ENCODE measurements at places on chromosomes 3 and 15.

DNA sequence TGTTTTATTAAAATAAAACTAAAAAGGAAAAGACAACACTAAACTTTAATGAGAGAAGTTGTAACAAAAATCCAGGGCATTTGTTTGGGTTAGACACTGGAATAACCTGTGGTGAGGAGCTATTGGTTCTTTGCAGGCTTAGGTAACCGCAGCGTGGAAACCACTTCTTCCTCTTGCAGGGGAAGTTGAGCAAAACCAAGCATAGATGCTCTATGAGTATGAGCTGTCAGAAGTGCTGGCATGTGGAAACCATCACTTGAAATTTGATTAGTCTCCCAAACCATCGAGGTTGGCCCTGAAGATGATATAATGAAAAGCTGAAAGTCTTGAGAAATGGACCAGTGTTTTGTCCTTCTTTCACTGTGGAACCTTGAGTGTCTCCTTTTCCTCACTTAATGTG is 127.1 kb upstream of the RBMS3 start:
- DNase-seq, result peak; percentile 1

DNA sequence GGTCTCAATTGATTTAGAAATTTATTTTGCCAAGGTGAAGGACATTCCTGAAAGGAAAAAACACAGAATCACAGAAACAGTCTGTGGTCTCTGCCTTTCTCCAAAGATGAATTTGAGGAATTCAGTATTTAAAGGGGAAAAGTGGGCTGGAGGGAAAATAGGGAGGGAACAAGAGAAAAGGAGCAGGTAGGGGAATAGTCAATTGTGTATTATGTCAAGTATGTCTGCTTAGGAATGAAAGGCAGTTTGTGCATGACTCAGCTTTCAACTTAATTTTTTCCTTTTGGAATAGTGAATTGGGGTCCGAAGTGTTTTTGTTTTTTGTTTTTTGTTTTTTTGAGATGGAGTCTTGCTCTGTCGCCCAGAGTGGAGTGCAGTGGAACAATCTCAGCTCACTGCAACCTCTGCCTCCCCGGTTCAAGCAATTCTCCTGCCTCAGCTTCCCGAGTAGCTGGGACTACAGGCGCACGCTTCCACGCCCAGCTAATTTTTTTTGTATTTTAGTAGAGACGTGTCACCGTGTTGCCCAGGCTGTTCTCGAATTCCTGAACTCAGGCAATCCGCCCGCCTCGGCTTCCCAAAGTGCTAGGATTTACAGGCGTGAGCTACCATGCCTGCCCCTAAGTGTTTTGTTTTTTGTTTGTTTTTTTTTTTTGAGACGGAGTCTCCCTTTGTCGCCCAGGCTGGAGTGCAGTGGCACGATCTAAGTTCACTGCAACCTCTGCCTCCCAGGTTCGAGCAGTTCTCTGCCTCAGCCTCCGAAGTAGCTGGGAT is 74.1 kb upstream of the MAP4 start:
- DNase-seq, result no peak

- DNase-seq, result no peak
Observed at GRCh38 chr3:101859882-101860448, 10.7 kb downstream of the NFKBIZ start.

GRCh38 chr3:142850395-142851023 is 38.4 kb downstream of the PCOLCE2 start:
- DNase-seq, result no peak

DNA sequence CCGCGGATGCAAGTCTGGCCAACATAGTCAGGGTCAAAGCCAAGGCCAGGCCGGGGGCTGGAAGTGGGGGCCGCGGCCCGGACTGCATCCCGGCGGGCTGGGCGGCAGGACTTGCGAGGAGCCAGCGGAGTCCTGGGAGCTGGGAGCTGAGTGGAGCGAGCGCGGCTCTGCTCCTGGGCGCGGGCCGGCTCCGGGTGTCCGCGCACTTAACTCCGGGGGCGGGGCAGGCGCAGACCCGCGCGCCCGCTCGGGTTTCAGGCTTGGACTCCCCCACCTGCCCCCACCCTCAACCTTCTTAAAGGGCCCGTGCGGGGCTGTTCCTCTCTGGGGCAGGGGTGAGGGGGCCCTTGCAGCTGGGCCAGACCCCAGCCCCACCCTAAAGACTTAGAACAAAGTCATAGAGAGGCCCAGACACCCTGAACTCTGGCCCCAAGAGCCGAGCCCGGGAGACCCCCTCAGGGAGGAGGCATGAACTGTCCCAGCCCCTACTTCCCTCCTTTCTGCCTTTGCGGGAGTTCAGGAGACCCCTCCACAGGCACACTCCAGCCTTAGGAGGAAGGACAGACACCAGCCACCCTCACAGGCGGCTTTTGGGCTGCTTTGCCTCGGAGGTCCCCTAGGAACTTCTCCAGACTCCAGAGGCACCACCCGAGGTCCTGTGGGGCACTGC is at the start of gene CSPG4:
TSS of gene CSPG4 (minus strand) at position 181 of the 670 bp plus-strand sequence. CDS start at position 88, 93 bp downstream.
- no peak for DNase-seq

DNA sequence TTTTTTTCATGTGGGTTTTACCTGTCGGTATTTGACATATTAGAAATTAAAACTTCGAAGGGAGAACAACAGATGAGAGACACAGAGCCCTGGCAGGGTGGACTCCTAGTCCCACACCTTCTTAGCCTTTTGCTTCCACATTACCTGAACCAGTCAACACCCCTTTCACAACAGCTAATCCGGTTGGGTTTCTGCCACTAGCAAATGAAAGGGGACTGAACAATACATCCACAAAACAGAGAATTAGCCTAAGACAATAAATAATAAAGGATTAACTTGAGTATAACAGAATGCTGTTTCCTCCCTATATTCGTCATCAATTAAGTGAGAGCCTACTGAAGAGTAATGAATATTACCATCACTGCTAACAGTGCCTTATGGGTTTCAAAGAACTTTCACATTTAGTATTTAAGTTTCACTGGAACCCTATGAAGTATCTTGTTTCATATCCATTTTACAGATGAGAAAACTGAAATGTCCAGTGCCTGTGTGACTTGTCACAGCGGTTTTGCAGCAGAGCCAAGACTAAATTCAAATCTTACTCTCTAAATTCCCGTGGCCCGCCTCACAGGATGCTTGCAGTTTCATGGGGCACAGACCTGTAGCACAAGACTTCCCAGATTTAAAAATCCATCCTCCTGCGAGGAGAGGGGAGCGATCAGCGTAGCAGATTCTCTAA is 1.0 kb upstream of the RAB8B start:
- no peak for DNase-seq

DNA sequence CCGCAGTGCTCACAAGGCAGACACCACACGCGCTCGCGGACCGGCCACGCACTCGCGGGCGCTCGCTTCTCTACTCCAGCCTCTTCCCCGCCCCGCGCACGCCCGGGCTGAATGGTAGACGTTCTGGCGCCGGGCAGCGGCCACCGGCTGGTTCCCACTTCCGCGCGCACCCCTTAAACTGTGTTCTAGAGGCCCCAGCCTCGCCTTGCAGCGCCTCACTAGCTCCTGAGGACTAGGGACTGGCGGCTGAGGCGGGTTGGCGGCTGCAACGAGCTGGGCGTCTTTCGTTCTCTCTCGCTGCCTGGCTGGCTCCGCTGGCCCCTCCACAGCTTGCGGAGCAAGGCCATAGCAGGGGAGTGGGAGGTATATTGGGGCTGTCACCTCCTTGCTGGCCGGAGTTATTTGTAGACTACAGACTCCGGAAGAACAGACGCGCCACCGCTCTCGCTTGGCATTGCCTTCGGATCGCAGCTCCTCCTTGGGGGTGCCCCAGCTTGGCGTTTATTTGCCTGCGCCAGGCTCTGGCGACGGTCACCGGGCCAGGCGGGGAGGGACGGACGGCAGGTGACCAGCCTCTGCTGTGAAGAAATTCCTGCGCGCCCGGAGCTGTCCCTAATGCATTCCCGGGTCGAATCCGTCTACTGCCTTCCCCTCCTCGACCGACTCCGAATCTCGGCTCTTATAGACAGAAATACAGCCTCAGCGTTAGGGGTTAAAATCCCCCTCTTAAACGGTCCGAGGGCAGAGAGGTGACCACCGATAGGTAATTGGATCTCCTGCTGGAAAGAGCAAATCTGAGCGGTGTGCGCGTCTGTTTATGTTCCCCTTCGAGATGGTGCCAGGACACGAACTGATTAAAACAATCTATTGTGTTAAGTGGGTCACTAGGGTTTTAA is 1.3 kb downstream of the GREM1 start:
- DNase-seq, result no peak

GRCh38 chr3:71428841-71429596 is 154.5 kb downstream of the FOXP1 start:
- peak; percentile 57 for DNase-seq

GRCh38 chr3:10247679-10248183 is 528 bp upstream of the TATDN2 start:
- DNase-seq, result no peak

DNA sequence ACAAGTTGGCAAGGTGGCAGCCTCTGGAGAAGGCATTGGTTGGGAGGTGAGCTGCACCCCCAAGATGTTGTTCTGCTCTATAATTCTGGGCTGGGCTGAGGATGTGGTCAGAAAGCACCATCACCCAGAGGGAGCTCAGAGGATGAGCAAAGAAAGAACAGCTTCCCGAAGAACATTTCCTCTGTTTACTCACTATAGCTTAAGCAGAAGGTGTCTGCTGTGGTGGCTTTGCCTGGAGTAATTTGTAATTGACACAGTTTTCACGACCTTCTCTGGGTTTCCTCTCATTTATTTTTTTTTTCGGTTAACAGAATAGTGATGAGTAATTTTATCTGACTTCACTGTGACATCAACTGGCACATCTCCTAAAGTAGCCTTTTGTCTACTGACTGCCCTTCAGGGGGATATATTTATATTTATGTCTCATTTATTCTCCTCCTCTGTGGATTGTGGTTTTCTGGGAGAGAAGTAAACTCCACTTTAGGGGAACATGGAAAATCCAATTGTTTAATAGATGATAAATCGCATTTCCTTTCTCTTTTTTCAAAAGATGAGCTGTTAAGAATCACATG is 49.5 kb upstream of the ABHD17C start:
- no peak for DNase-seq

DNA sequence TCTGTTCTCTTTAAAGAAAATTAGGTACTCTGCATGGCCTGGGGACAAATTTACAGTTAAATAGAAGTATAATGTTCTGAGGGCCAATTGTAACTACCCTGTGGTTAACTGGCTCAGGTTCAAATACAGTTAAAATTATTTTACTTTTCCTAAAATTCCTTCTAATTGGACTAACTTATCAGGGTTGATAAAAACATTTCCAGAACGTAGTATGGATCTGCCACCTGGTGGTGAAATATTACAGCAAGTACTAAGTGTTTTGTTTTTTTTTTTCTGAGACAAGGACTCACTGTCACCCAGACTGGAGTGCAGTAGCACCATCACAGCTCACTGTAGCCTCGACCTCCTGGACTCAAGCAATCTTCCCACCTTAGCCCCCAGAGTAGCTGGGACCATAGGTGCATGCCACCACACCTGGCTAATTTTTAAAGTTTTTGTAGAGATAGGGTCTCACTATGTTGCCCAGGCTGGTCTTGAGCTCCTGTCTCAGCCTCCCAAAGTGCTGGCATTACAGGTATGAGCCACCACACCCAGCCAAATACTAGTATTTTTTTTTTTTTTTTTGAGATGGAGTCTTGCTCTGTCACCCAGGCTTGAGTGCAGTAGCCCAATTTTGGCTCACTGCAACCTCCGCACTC is 29.2 kb downstream of the NEO1 start:
- peak; percentile 33 for DNase-seq

GRCh38 chr3:146384786-146385185 is 84.6 kb downstream of the PLSCR2 start:
- DNase-seq, result no peak

DNA sequence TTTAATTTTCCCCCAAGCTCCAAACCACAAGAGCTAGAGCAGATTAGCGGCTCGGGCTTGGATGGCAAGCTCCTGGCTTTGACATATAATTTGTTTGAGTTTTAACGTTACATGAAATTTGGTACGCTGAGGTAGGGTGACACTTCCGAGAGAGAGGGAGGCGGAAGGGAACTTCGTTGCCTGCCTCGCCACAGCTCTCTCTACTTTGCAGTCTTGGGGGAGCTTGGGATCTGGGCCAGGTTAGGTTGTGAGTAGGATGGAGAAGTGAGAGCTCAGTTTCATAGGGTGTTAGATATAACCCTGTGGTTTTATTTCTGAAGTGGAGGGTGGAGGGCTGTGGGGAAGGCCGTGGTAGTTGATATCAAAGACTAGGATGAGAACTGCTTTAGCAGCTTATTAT is 39.7 kb downstream of the LRTM1 start:
- no peak for DNase-seq

DNA sequence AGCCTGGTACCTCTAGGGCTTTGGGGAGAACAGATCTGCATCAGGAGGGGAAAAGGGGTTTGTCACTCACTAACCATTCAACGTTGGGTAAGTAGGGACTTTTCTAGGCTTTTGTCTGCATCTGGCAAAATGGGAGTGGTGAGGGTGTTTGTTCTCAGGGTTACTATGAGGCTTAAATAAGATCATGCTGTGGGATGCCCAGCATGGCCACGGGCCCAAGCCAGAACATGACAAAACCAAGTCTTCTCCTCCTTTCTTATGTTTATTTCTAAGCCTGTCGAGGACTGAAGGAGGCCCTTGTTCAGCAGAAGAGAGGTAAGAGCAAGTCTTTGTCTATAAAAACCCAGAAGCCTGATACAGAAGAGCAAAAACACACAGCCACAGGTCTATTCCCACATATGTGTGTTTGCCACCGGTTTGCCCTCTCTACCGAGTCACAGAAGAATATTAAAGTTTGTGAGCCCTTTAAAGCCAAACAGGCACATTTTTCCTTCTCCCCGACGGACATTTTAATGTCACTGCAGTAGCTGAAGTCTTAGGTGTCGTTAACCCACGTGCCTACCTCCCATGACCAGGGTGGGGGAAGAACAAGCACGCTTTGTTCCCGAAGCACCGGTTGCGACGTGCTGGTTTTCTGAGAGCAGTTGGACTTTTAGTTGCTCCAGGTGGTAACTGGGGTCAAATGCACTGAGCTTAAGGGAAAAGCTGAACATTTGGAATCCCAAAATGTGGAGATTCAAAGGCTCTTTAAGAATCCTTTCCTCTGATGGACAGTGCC is 72.1 kb downstream of the NOX5 start:
- no peak for DNase-seq

GRCh38 chr3:11928381-11928780 is 75.8 kb upstream of the SYN2 start:
- DNase-seq, result no peak

DNA sequence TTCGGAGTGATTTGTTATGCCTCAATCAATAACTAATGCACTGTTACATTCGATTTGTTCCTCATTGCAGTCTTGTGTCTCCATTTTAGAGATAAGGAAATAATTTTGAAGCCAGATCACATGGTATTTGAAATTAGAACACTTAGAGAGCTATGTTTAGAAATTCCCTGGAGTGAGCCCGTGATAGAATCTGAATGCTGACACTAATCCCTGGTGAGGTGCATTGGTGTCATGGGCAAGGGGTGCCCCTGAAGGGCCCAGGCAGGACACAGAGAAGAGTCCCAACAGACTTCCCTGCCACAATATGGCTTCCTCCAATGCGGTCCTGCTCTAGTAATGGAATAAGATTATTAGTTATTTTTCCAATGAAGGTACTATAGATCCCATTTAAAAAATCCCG is 223.0 kb downstream of the NR2F2 start:
- no peak for DNase-seq

DNA sequence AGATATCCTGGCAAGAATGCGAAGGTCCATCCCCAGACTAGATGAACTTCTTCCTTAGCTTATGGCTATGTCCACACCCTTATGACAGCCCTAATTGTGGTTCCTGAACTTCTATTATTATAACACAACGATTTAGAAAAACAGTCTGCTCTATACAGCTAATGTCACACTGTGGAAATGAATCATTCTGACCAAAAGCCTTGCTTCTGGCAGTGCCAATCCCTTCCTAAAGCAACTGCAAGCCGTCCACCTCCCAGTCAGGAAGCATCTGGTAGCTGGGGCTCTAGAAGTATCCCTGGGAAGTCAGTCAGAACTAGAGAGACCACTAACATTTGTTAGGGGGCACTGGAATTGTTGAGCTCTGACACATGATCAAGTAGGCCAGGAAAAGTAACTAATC is 45.0 kb downstream of the MYO5A start:
- no peak for DNase-seq

Measured in CD4-positive, alpha-beta T cell treated with Interleukin-6 for 4 hours (primary cell).